Right lung (tissue), 10 donors: ENCODE measurements at places on chromosomes 3 and 15. TPM values are rescaled to one million over a fixed set of nuclear protein-coding genes. Genes with fewer than 3 reads are reported as not detected.

GRCh38 chr15:27638958-27639357, 460.2 kb downstream of the OCA2 start:
- DNase-seq: no peak

DNA sequence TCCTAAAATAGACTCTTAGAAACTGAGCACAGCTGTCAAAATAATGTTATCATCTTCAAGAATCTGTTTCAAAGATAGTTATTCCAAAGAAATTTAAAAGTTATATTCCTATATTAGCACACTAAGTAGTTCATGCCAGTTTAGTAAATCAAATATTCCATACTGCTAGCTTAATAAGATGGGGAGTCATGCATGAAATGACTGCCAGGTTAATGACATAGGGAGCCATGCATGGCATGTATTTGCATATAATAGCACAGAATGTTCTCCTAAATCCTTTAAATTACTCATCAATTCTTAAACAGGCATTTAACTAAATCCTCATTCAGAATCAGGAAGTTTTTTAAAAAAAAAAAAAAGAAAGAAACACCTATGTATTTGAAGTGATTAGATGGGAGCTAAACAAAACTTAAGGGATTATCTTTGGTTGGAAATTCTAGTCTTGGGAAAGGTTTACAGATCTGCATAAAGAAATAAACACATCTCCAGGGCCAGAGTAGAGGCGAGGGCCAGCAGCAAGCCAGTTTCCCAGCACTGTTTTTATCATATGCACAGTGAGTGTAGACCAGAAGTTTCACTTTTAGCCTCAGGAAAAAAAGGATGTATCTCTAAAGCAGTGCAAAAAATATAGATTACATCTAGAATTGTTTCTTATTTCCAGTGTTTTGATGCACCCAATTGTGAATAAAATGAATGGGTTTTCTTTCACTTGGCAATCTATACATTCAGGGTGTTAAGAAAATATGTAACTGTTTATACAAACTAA, 366.4 kb upstream of the AGTR1 start:
- DNase-seq: no peak

- DNase-seq: no peak
Measured at GRCh38 chr3:195034101-195034500, 236.9 kb downstream of the XXYLT1 start.

Gene FMN1
- polyA plus RNA-seq: 4.7 TPM

GRCh38 chr3:42123012-42123581, 31.9 kb downstream of the TRAK1 start:
- DNase-seq: no peak

DNA sequence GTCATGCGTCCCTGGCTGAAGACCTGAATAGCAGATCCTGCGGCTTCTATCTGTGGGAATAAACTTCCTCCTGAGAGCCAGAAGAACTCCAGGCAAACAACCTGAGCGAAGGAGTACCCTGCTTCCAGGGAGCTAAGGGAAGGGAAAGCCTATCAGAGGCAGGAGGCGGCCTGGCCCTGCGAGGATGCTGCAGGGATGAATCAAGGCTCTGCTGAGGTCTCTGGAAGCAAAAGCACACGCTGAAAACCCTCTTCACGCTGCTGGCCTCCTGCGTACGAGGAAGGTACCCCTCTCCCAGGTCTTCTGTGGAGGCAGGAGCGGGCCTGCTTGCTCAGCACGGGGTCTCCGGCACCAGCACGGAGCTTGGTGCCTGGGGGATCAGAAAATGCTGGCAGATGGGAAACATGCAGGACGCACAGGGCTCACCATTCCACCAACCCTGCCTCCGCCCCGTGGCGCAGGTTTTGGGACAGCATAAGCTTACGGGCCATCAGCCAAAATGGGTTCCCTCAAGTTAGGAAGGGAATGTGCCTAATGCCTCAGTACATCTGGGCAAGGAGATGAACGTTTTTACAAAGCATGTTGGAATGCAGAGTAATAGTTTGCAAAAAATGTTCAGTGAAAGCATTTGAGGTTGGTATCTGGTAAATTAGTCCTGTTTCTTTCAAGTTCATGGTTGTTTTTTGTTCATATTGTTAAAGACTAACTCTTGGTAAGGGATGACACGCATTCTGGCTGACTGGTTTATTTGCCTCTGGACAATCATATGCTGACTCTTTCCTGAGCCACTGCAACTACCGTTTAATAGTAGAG, 72.3 kb downstream of the CHSY1 start:
- DNase-seq: no peak

- DNase-seq: no peak
Measured at GRCh38 chr15:68570974-68571373, 7.8 kb upstream of the CORO2B start.

Gene WDR93
- 1.2 TPM for polyA plus RNA-seq

Gene TUSC7
- polyA plus RNA-seq: not detected

DNA sequence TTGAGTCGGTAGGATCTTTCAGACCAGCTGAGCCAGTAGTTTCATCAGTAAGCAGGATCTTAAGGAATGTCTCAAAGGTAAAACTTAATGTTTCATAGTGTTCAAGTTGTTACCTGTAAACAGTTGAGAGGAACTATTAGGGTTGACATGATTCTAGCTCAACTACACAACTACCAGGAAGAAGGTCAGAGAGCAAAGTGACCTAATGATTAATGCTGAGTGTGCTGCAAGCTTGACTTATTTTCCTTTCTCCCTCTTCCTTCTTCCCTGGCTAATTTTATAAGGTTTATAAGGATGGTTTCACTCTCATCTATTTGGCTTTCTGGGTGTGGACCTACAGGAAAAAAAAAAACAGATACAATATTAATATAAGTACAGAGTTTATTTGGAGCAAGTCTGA, 30.2 kb upstream of the LHFPL4 start:
- DNase-seq: no peak

- DNase-seq: no peak
Measured at GRCh38 chr3:9638939-9639338, 10.4 kb upstream of the MTMR14 start.

Gene PPCDC
- 16.3 TPM for polyA plus RNA-seq

GRCh38 chr15:58442122-58442521, 10.3 kb downstream of the LIPC start:
- no peak for DNase-seq

GRCh38 chr3:190261740-190262139, 60.5 kb downstream of the CLDN1 start:
- DNase-seq: no peak

DNA sequence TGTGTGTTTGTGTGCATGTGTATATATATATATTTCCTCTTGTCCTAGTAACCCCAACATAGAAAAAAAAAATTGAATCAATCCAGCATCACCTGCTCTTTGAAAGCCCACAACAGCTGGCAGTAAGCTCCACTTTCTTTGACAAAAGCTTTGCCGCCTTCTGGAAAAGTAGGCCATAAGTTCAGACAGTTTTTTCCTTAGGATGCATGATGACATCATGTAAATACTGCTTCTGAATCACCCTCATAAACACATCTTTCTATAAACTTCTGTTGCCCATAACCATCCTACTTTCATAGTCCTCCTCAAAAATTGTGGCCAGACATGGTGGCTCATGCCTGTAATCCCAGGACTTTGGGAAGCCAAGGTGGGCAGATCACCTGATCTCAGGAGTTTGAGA, 67.4 kb downstream of the CSNK1G1 start:
- DNase-seq: no peak

Gene CCR9
- not detected for polyA plus RNA-seq

DNA sequence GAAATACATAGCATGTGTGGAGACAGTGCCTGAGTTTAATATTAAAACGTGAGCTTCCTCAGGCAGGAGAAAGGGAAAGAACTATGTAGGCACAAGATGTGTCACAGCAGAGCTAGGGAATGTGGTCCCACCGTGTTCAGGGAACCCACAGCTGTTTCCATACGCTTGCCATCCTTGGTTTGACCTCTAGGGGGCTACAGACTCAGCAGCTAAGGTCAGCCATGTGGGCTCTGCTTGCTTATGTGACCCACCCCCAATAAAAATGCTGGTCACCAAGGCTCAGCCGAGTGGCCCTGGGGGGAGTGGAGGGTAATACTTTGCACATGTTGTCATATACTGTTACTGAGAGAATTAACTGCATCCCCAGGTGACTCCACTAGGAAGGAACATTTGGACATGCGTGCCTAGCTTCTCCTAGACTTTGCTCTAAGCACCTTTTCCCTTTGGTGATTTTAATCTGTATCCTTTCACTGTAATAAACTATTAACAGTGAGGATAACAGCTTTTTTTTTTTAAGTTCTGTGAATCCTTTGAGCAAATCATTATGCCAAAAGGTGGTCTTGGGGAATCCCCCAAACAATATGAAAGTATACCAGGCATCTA, 3.3 kb downstream of the TUBGCP5 start:
- DNase-seq: no peak

Gene PIF1
- polyA plus RNA-seq: 19.3 TPM

- DNase-seq: no peak
Measured at GRCh38 chr15:96292635-96293034, 37.9 kb upstream of the NR2F2 start.

Gene DPPA2
- not detected for polyA plus RNA-seq

Gene GOLGA6L10
- polyA plus RNA-seq: 7.5 TPM

GRCh38 chr15:66953523-66954229, 111.7 kb upstream of the SMAD3 start:
- no peak for DNase-seq

Gene CKMT1B
- polyA plus RNA-seq: 0.63 TPM

- peak; percentile 92 for DNase-seq
Measured at GRCh38 chr3:138187296-138188012, at the start of gene ARMC8. Gene ARMC8 (plus strand): TSS chr3:138187301. CDS start chr3:138187555, 254 bp downstream.

DNA sequence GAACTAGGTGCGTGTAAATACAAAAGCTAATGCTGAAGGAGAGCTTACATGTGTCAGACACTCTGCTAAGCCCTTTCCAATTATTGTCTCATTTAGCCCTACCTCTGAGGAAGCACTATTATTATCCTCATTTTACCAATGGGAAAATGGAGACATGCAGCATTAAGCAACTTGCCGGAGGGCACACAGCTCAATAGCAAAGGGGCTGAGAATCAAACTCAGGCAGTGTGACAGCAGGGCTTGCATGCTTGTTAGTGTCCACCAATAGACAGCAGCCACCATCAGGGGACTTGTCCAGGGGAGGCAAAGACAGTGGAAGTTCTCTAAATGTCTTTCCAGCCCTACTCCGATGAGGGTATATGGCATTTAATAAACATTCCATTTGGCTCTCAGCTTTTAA, 548.6 kb downstream of the MAGI1 start:
- no peak for DNase-seq

GRCh38 chr3:158953131-158953530, 151.3 kb downstream of the MFSD1 start:
- no peak for DNase-seq

Gene TERC
- not detected for polyA plus RNA-seq

Gene CACNA2D2
- 27.5 TPM for polyA plus RNA-seq

Gene FBXO40
- polyA plus RNA-seq: 0.04 TPM

Gene FETUB
- polyA plus RNA-seq: not detected

DNA sequence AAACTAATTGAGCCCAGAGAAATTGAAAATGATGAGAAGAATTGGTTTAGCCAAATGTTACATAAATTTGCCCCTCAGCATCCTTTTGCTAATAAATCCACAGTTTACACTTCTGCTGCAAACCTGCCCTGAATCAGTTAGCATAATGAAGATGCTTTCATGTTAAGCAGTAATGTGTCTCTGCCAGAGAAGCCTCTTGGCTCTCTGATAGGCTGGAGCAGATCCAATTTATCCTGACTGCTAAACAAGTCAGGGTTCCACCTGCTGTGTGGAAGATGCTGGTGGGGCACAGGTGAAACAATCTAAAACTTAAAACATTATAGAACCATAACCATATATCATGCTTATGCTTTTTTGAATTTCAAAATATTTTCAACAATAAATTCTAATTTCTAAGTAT, 946.8 kb downstream of the OTOL1 start:
- DNase-seq: no peak

Gene GOLGA8J
- polyA plus RNA-seq: 1.9 TPM

Gene TRIM42
- polyA plus RNA-seq: not detected

Gene OCA2
- 11.5 TPM for polyA plus RNA-seq

GRCh38 chr3:120852412-120852811, 55.6 kb upstream of the STXBP5L start:
- DNase-seq: no peak

Gene CAV3
- 0.80 TPM for polyA plus RNA-seq

- DNase-seq: no peak
Measured at GRCh38 chr3:62151591-62151990, 221.8 kb downstream of the FEZF2 start.

- no peak for DNase-seq
Measured at GRCh38 chr15:52804526-52805081, 14.5 kb upstream of the ONECUT1 start.

- no peak for DNase-seq
Measured at GRCh38 chr3:193711166-193711485, 118.1 kb downstream of the OPA1 start.

GRCh38 chr15:89576417-89576773, 1.1 kb downstream of the TICRR start:
- no peak for DNase-seq

Gene LRRC34
- polyA plus RNA-seq: 16.0 TPM

DNA sequence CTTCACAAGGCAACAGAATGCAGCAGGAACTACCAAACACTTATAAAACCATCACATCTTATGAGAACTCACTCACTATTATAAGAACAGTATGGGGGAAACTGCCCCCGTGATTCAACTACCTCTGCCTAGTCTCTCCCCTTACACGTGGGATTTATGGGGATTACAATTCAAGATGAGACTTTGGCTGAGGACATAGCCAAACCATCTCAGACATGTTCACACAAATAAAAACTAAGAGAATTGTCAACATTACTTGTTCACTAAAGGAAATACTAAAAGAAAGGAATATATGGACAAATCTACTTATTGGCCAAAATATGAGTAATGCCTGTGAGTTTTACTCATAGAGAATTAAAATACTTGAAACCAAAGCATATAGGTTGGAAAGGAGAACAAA, 505.1 kb downstream of the IGSF11 start:
- DNase-seq: no peak

- DNase-seq: no peak
Measured at GRCh38 chr3:136476280-136476679, 226.1 kb downstream of the PCCB start.

DNA sequence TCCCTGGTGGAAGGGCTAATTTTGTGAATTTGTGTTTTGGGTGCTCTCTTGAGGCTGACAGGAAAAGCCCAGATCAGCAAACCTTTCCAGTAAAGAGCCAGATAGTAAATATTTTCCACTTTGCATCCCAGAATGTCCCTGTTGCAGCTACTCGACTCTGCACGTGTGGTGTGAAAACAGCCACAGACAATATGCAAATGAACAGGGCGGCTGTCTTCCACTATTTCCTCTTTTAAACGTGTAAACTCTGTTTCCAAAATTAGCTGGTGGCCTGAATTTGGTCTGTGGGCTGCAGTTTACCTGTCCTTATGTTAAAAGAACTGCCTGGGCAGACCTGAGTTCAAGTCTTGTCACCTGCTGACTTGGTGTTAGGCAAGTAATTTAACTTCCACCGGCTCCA, 202.7 kb downstream of the EDEM1 start:
- no peak for DNase-seq

DNA sequence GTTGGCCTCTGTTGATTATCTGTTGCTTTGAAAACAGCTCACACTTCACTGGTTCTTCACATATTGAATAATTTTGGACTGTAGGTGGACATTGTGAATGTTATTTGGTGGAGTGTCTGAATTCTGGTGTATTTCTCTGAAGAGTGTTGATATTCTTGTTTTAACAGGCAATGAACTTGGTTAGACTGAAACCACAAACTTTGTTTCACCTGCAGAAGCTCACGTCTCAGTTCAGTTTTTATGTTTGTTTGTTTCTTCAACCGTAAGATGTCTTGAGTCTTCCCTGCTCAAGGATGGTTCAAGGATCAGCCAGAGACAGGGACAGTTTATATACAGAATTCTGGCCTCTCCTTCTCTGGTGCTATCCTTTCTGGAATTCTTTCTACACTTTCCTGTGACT, 43.6 kb downstream of the C3orf20 start:
- DNase-seq: no peak
